ENCODE measurements at places on chromosomes 4 and X. TPM values are rescaled to one million over a fixed set of nuclear protein-coding genes. Genes with fewer than 3 reads are reported as not detected.

Gene ATP8A1
- total RNA-seq, result 15.2 TPM

DNA sequence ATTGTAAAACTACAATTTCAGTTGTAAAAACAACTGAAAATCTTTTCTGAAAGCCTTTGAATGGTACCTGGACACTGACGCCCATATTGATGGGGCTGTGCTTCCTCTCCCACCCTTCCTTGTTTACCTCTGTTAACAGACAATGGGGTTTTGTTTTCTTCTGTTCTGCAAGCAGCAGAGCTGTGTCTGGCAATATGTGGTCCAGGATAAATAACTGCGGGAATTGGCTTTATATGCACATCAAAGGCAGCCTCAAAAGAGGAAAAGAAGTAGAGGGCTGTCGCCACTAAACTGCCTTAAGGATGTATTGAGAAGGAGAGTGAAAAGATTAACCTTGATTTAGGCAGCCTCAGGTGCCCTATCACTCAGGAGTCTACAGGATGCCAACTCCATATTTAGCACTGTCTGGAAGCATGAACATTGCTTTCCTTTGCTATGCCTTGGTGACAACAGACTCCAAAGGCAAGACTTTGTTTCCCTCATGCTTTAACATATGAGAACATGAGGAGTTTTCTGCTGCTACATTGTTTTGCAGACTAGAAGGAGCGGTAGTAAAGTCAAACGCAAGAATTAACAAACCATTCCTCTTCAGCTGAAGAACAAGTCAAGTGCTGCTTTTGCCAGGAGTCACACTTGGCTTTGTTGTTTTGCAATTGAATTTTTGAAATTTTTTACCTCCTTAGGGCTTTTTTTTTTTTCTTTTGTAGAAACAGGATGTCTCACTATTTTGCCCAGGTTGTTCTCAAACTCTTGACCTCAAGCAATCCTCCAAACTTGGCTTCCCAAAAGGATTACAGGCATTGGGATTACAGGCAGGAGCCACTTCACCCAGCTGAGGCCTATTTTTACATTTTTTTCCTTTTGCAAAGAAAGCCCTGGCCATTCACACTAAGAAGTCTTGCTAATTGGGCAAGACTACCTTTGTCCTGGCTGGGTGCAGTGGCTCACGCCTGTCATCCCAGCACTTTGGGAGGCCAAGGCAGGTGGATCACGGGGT, 3.0 kb downstream of the IL21 start:
- DNase-seq, result no peak

Gene TIGD4
- total RNA-seq, result 0.49 TPM

- DNase-seq, result no peak
Observed at GRCh38 chrX:70998411-70999027, 67.6 kb upstream of the SLC7A3 start.

DNA sequence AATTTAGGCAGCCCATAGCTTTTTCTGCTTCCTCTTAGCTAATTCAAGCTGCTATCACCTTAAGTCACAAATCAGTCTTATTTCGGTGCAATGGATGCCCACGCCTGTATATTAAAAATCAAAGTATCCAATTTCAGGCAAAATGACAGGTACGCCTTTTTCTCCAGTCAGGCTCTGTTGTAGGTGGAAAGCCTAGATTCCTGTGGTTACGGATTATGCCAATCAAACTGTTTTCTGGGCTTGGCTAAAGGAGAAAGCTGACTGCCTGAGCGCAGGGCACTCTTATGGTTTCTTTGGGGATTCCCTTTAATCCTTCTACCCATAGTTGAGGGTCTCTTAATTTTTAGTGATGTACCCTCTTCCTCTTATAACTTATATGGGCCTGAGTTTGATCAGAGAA, 550.5 kb downstream of the PDHA2 start:
- no peak for DNase-seq

GRCh38 chr4:141020801-141021261, 112.4 kb downstream of the RNF150 start:
- DNase-seq, result no peak

Gene FTSJ1
- 61.0 TPM for total RNA-seq

- DNase-seq, result no peak
Observed at GRCh38 chr4:186953599-186954260, 230.1 kb upstream of the FAT1 start.

GRCh38 chr4:150973626-150974251, 41.3 kb downstream of the LRBA start:
- DNase-seq, result no peak

DNA sequence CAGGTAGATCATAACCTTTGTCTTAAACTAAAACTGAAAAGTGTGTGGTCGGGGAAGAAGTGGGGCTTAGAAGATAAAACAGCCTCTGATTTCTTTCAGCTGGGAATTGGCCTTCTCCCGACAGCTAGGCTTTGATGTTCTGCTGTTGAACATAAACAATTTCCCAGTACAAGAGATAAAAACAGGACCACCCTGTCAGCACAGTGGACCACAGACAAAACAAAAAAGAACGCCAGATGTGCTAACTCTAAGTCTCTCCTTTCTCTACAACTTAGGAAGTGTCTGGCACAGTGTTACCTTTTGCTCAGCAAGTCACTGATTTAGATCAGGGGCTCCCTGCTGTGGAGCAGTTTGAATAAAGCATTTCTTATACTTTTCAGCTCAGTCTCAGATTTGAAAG, 87.5 kb upstream of the UXT start:
- no peak for DNase-seq

Gene PSAPL1
- total RNA-seq, result 0.14 TPM

GRCh38 chrX:71660562-71661416, 6.6 kb upstream of the LOC101059915 start:
- DNase-seq, result no peak

GRCh38 chr4:2261110-2261852, 628 bp downstream of the MXD4 start:
- no peak for DNase-seq

Gene CT55
- not detected for total RNA-seq

Gene RAB9B
- total RNA-seq, result 6.8 TPM

DNA sequence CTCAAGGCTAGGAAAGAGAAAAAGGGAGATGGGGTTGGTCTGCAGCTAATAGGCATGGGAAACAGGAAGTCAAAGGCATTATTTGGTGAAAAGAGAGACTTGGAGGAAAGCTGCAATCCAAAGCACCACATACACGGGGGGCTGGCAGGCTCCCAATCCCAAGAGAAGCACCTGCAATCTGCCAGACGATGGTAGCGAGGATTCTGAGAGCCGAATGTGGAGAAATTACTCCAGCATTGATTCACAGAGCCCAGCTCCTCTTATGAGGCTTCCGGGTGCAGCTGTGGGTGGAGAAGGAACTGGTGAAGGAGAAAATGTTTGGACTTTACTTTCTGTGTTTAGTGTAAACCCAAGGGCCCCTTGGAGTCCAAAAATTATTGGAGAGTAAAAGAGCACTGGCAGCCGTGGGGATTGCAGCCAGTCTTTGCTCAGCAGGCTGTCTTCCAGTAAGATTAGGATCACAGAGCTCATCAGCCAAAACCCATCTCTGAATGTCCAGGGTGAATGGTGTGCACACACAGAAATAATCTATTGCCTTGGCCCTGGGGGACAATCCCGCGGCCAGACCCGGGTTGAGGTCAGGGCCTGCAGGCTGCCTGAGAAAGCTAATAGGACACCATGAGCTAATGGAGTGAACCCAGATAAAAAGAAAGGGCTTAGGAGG, 197.6 kb downstream of the KIT start:
- no peak for DNase-seq

Gene HTN3
- not detected for total RNA-seq

- no peak for DNase-seq
Observed at GRCh38 chr4:129917651-129918050, 821.7 kb downstream of the C4orf33 start.

Gene NPY5R
- total RNA-seq, result 2.3 TPM

GRCh38 chr4:56099378-56099786, 150.6 kb downstream of the CEP135 start:
- no peak for DNase-seq

DNA sequence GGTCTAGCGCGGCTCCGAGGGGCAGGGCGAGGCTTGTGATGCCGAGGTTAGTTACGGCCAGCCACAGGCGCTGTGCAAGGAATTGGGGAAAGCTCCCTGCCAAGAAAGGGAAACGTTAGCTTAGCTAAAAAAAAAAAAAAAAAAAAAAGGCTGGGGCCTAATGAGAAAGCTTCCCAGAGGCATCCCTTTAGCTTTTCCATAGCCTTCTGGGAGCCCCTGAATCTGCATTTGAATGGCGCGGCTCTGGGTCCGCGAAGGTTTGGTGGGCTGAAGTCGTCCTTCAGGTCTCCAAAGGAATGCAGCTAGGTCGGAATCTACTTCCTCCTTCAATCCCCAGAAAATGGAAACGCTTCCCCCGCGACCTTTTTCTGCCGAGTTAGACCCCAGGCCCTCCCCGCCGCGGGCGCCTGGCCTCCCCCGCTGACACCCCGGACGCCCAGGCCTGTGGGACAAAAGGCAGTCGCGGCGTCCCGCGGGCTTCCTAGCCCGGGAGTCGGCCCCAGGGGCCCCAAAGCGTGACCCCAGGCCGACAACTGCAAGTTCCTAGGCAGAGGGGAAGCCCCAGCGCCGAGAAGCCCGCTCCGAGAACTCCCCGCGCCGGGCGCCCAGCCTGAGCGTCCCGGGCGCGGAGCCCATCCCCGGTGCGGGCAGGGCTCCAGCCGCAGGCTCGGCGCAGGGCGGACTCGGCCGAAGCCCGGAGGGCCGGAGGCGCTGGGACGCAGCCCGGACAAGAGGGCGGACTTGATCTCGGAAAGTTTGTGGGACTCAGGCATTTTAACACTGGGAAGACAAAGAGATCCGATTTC, 605 bp upstream of the FAT1 start:
- no peak for DNase-seq

DNA sequence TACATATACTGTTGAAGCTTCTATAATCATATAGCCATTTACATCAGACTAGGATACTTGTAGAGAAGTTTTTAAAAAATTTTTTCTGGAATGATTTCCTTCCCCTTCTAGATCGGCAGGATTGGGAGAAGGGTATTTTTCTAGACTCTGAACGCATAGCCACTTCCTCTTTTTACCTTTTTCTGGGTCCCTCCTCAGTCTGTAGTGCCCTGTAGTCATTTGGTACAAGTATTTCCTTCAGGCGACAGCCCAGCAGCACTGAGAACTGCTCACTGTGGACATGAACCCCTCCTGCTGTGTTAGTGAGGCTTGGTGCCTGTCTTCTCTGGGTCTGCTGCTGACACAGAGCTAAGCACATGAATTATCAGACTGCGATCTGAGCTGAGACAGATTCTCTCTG, 255.4 kb downstream of the ARHGAP10 start:
- no peak for DNase-seq

GRCh38 chrX:71941776-71942175, 31.1 kb downstream of the NHSL2 start:
- DNase-seq, result no peak

Gene ARFIP1
- total RNA-seq, result 39.0 TPM

Gene FAM47C
- not detected for total RNA-seq

- DNase-seq, result no peak
Observed at GRCh38 chrX:115602308-115602707, 41.3 kb downstream of the PLS3 start.

Gene MAGEA9B
- total RNA-seq, result not detected

GRCh38 chrX:79080141-79080540, 64.3 kb upstream of the GPR174 start:
- DNase-seq, result no peak

DNA sequence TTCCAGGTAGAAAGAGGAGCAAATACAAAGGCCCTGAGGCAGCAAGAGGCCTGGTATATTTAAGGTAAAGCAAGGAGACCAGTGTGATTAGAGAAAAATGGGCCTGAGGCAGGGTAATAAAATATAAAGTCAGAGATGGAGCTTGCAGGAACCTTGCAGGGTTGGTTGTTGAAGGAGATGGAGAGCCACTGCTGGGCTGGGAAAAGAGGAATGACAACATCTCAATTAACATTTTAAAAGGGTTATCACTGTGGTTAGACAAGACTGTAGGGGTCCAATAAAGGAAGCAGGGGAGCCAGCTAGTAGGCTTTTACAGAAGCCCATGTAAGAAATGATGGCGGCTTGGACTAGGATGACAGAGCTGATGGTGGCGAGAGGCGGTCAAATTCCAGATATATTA, 205.5 kb upstream of the MBNL3 start:
- no peak for DNase-seq

- no peak for DNase-seq
Observed at GRCh38 chr4:108107101-108107500, 61.6 kb downstream of the LEF1 start.

- DNase-seq, result no peak
Observed at GRCh38 chr4:67134616-67135015, 410.7 kb downstream of the CENPC start.

- no peak for DNase-seq
Observed at GRCh38 chrX:139815771-139816170, 107.8 kb upstream of the MCF2 start.

GRCh38 chr4:119228406-119228805, 15.9 kb downstream of the USP53 start:
- no peak for DNase-seq

Gene CLTRN
- total RNA-seq, result not detected

DNA sequence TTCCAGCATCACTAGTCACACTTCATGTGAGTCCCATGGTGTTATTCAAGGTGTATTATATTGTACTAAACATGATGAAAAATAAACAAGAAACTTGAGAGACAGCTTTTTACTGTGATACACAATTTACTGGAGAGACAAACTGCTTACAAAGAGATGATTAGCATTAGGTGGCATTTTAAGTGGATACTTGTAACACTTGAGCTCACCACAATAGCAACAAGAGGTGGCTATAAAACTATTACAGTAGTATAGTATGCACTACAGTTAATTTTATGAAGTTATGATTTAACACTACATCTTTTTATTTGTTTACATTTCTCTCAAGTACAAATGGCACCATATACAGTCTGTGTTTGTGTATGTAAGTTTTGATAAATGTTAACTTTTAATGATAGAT, 246.6 kb downstream of the PARM1 start:
- no peak for DNase-seq

DNA sequence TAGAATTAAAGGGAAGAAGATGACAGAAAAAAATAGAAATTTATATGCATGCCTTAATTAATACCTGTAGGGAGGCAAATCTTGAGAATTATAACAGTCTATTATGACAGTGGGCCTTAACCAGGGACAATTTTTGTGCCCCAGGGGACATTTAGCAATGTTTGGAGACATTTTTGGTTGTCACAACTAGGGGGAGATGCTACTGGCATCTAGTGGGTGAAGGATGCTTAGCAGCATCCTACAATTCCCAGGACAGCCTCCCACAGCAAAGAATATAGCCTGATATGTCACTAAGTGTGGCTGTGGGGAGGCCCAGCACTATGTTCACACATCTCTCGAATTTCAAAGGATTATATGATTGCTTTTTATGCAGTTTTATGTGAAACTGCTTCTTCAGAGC, 10.5 kb downstream of the GPR82 start:
- no peak for DNase-seq

DNA sequence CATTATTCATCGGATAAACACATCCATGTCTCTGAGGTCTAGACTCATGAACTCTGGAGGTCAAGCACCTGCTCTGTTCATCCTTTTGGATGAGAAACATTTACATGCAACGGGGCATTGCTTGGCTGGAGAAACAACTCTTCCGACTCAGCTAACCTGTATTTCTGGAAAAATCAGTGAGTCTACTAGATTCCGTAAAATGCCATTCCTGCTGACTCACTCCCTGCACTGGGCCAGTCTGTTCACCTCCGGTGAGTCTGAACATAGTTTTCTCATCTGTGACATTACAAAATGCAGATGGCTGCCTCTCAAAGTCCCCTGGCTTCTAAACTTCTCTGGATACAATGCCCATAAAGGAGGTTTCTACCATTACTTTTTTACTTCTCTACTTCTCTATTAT, 185.7 kb upstream of the HS3ST1 start:
- no peak for DNase-seq

Gene NLRP2B
- 0.95 TPM for total RNA-seq

Gene GPR173
- 2.3 TPM for total RNA-seq

Gene KCNIP4
- total RNA-seq, result not detected

Gene TCEAL6
- 1.9 TPM for total RNA-seq

- DNase-seq, result no peak
Observed at GRCh38 chr4:155931634-155932033, 22.0 kb downstream of the CTSO start.

Gene JADE3
- 3.7 TPM for total RNA-seq

All from thoracic aorta (tissue), 2 donors.